ENCODE measurements at places on chromosomes 16 and 17.

GRCh38 chr17:34024806-34025551 is 230.1 kb upstream of the CCL2 start:
- no peak for DNase-seq

DNA sequence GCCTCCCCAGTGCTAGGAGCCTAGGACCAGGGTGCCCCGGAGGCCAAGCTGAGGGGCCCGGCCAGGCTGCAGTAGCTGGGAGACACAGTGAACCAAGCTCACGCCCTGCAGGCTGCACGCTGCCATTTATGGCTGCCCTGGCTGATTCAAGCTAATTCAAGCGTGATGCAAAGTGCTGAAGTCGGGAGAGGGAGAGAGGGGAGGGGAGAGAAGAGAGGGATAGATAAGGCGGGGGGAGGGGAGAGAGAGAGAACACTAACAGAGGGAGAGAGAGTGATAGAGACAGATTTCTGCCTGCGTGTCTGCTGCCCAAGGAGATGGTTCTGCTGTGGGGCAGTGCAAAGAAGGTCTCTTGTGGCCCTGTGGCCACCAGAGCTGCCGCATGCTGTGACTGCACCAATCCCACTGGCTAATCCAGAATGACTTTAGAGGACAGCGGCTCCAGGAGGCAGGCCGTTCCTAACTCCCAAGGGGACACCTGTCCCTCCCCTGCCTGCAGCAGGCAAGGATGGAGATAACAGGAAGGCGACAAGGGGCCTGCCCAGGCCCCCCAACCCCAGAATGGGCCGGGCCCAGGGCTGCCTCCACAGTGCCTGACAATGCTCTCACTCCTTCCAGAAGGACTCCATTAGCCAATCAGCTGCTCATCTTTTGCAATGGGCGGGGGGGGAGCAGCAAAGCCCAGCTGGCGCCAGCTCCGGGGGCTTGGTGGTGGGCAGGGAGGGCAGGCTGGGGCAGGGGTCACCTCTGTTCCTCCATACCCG is 12.9 kb downstream of the MXRA7 start:
- no peak for DNase-seq

DNA sequence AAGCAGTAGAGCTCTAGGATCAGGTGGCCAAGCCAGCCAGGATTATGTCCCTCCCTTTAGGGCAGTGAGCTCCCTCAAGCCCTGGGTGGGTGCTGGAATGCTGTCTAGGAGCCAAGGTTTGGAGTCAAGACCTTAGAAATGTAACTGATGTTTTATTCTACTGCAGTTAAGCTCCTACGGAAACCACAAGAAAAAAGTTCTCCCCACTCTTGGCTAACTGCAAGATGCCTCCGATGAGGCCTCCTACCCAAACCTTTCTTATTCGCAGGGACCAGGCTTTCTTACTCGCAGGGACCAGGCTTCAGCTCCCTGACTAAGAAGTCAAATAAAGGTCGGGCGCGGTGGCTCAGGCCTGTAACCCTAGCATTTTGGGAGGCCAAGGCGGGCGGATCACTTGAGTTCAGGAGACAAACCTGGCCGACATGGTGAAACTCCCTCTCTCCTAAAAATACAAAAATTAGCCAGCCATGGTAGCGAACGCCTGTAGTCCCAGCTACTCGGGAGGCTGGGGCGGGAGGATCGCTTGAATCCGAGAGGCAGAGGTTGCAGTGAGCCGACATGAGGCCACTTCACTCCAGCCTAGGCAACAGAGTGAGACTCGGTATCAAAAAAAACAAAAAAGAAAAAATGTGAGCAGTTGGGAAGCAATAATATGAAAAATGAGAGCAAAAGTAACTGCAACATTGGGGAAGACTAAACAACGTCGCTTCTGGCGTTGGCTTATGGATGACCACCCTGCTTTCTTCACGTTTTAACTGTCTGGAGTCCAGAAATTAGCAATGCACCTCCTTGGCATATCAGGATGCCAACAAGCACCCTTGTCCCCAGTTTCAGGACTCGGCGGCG is 31.7 kb upstream of the ARL4D start:
- no peak for DNase-seq

DNA sequence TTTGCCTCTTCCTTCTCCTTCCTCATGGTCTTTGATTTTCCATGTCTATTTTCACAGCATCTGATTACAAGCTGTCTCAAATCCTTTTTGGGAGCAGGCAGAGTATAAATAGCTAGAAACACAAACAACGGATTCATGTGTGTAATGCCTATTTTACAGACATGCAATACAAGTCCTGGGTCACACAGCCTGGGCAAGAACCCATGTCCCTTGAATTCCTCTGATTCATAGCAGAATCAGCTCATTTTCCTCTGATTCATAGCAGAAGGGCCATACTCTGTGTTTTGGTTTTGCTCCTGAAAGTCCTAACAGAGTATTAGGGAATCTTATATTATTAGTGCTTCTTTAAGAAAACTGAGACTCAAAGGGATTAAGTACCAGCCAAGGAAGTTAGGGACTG is 71.3 kb downstream of the IRX5 start:
- DNase-seq, result no peak

- peak; percentile 65 for DNase-seq
Observed at GRCh38 chr17:43994272-43995149, 9.9 kb upstream of the NAGS start.

- no peak for DNase-seq
Observed at GRCh38 chr17:34762078-34762477, 182.7 kb downstream of the TMEM132E start.

DNA sequence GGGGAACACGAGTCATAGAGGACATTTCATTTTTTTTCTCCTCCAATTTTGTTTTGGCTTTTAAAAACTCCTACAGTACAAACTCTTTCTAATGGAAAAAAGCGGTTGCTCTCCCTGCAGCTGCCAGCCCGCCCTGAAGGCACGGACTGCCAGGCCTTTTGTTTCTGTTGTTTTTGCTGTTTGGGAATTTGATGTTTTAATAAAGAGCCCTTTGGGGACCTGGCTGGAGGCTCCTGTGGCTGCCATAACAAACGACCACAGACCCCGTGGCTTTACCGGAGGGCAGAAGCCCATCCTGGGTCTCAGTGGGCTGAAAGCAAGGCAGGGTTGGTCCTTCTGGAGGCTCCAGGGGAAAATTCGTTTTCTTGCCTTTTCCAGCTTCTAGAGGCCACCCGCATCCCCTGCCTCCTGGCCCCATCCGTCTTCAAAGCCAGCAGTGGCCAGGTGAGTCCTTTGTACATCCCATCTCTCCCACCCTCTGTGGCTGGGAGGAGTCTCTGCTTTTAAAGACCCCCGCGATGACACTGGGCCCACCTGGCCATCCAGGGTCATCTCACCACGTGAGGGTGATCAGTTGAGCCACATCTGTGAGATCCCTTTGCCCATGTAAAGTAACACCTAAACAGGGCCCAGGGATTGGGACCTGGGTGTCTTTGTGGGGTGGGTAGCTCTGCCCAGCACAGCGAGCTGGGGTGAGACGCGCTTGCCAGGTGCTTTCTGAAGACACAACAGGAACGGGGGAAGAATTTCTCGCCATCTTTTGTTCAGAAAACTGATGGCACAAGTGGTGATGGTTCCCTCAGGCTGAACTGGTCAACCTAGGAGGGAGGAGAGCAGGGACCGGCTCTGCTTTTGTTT is 113.9 kb downstream of the BANP start:
- no peak for DNase-seq

DNA sequence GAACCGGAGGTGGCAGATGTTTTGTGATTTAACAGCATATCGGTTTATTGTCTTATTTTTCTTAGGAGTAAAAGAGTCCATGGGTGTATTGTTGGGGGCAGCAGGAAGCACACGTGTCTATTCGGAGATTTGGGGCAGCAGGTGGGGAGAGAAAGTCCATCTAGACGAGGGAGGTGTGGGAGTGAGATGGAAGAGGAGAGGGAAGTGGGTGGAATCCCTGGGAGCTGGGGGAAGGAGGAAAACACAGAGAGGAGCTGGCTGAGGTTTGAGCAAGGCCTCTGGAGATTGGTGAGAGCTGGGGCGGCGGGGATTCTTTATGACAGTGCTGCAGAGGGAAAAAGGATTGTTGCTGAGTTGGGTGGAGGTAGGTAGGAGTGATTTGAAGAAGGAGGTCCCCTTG is 72.1 kb downstream of the PRKCB start:
- DNase-seq, result no peak

GRCh38 chr17:7509937-7510336 is 25.8 kb downstream of the POLR2A start:
- DNase-seq, result no peak

DNA sequence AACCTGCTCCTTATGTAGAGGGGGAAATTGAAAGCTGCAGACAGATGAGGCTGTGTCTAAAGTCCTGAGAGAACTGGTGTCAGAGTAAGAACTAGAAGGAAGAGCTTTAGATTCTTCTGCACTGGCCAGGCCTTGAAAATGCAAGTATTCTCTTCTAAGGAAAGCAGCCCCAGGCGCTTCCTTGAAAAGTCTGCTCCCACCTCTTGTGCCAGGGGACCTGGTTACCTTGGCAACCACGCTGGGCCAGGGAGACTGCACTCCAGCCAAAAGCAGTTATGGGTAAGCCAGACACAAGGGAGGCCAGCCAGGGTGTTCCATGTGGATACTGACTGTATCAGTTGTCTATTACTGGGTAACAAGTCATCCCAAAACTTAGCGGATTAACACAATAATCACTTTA is 228.6 kb upstream of the SDK2 start:
- no peak for DNase-seq

DNA sequence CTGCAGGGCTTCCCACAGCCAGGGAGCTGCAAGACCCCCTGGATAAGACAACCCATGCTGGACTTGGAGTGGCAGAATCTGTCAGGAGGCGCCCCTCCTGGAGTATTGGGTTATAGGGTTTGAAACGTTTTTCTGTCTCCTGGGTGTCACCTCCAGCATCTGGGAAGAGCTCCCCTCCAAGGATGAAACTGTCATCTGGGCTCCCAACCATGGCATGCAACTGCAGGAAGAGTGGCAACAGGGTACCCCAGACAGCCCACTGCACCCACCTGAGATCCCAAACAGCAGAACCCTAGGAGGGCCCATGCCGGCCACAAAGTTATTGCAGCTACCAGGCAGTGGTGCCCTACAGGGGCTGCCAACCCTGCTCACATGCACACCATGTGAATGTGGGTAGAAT is 636 bp upstream of the GSG1L start:
- DNase-seq, result no peak

DNA sequence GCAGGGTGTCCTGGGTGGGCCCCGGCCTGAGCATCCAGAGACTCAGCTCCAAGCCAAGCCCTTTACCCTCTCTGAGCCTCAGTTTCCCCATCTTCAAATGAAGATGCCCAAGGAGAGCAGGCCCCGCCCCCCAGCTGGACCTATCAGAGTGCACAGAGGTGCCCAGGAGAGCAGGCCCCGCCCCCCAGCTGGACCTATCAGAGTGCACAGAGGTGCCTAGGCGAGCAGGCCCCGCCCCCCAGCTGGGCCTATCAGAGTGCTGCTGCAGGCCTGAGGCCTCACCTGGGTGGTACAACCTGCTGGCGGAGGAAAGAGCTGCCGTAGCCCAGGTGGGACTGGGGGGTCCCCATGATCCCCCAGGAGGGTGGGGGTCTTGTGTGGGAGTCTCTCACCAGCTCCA is 3.4 kb upstream of the SSTR5 start:
- DNase-seq, result no peak

GRCh38 chr16:12589676-12590075 is 214.0 kb downstream of the CPPED1 start:
- DNase-seq, result no peak

DNA sequence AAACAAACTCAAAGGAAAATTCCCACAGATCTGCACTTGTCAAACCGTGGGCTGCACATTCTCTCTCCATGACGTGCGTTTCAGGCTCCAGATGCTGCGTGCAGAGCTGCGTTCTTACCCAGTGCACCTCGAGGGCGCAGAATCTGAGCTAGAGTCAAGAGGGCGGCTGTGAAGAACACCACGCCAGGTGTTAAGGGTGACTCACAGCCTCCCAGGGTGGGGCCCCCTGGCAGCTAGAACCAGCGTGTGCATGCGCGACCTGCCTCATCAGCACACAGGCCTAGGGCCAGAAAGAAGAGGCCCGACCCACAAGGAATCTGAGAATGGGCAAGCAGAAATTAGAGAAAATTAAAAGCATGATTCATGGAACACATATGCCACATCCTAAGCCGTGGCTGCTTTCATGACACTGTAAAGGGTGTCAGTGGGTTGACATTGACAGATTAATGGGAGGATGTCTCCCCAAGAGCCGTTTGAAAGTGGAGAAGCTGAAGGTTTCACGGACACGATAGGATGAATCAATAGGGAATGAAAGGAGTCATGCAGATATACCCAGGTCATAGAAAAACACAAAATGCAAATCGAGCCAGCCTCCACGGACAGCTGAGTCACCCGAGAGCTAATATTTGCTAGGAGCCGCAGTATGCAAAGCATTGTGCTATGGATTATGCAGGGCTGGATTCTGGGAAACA is 29.0 kb downstream of the MARCHF10 start:
- DNase-seq, result no peak

- no peak for DNase-seq
Observed at GRCh38 chr16:49049191-49049590, 232.4 kb downstream of the CBLN1 start.

DNA sequence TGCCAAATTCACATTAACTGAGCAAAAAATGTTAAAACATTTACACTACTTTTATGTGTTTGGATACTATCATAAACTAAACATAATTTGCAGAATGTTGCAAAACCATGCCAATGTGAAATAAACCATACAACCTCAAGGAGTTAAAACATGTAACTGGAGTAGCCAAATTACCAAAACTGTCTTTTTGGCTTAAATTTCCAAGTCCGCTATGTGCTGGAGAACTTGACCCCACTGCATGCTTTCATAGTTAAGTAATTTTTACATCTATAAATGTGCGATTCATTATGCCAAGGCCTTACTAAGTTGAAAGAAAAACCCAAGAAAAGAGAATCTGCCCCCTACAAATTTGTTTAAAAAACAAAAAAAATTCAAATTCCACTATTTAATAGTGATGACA is 28.2 kb downstream of the BRD7 start:
- DNase-seq, result no peak

GRCh38 chr17:41322903-41323895 is 7.7 kb upstream of the KRTAP17-1 start:
- no peak for DNase-seq

- no peak for DNase-seq
Observed at GRCh38 chr16:27386674-27387073, 15.3 kb upstream of the IL21R start.

DNA sequence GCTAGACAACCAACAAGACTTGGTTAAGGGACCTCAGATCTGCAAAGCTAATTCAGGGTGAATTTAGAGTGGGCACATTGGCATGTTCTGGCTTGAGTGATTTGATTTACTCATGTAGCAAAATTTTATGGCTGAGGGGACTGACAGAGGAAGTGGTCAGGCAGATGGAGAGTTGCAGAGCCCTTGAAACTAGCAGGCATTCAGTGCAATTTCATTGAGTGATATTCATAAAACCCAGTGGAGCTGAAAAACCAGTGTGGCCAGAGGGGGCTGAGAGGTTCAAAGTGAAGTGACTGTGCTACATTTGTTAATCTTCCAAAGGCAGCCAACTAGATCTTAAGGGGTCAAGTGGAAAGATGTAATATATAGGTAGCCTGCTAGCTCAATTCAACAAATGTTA is 2.2 kb upstream of the TMEM94 start:
- no peak for DNase-seq
